Fibroblast of skin of scalp (primary cell): ENCODE measurements at places on chromosomes 2 and 18.

DNA sequence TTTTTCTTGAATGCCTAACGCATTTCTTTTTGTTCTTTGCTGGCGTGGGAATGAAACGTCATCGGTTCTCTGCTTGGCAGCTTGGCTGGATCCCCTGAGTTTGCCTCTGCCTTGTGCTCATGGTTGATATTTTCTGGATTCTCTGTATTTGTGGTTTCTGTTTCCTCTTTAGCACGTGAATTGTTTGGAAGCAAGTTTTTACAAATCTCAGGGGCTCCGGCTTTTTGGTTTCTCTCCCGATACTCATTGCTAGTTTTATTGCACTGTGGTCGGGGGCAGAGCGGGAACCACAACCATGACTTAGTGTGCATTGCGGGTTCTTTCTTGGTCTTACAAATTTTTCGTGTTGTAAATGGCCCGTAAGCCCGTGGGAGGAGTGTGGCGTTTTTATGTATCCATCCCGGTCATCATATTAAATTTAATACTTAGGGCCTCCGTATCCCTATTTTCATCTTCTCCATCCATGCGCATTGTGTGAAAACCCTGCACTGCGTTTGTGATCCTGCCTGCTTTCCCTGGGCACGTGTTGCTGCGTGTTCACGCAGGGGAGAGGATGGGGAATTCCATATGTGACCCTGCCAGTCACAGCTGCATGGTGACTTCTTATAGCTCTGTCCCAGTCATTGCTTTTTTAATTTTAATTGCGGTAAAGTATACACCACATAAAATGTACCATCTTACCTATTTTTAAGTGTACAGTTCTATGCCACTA lies 9.4 kb downstream of the RAMP1 start:
- peak; percentile 22 for DNase-seq

GRCh38 chr2:10161206-10161931 lies 38.8 kb downstream of the RRM2 start:
- DNase-seq, result no peak

GRCh38 chr2:122866095-122866494 lies 1110.6 kb downstream of the TSN start:
- no peak for DNase-seq

DNA sequence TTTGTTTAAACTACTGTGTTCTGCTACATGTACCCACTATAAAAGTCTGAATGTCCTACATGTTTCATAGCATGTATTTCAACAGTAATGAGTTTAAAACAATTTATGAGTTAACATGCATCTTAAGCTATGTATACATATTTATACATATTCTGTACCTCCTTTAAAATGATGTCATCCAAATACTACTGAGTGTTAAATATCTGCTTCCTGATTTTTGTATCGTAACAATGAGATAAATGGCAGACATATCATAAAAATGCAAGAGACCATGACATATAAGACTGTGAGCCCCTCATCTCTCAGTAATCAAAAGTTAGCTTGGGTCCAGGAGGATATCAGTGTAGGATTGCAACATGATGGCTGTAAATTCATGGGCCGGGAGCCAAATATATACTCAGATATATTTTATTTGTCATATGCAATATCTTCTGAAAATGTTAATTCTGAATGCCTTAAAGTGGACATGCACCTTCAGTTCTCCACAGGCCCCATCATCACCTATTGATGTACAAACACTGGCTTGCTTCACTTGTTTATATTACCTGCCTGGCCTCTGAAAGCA lies 3.6 kb downstream of the COL5A2 start:
- DNase-seq, result peak; percentile 38
